ENCODE measurements at places on chromosomes 6 and 20. TPM values are rescaled to one million over a fixed set of nuclear protein-coding genes. Genes with fewer than 3 reads are reported as not detected.
A peak's percentile ranks its signal among the peaks of the same experiment; 100 is the strongest.

CBLN4 gene
- not detected for total RNA-seq

PRRT1 gene
- total RNA-seq = 0.51 TPM

CGA gene
- total RNA-seq = not detected

CUL7 gene
- total RNA-seq = 15.0 TPM

ANKRD60 gene
- total RNA-seq = not detected

CST2 gene
- total RNA-seq = not detected

PDE7B gene
- 0.18 TPM for total RNA-seq

PCNA gene
- total RNA-seq = 411 TPM

DYNLT2 gene
- total RNA-seq = 0.95 TPM

AFG1L gene
- 4.8 TPM for total RNA-seq

STK4 gene
- total RNA-seq = 149 TPM

SPDEF gene
- 0.14 TPM for total RNA-seq

DNA sequence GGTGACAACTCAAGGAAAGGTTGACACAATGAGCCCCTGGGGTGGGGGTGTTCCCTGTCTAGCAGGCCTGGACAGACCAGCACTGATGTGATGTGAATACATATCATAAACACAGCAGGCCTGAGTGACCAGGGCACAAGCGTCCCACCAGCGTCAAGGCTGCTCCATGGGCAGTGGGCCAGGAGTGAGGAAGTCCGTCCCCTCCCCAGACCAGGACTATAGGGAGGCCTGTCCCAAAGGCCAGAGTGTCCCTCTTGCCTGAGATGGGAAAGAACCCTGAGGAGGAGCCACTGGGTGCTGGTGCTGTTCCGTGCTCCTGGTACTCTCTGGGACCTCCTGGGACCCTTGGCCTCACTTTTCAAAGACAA, 44.6 kb downstream of the RRBP1 start:
- no peak for DNase-seq

DNA sequence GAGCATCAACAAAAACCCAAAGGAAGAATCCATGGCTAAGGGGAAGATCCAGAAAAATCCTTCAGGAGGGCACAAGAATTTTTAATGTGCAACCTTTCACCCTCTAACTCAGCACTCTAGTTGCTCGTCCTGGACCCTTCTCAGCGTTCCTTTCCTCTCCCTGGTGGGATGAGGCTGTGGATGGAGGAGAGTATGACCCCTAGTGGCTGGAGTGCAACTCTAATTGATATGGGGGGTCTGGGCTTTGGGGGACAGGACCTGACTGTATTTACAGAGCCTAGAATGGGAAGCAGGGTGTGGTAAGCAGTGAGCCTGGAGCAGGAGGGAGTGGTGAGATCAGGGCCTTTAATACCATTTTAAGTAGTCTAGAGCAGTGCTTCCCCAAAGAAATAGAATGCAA, 83.9 kb upstream of the CEP85L start:
- DNase-seq = no peak

DNA sequence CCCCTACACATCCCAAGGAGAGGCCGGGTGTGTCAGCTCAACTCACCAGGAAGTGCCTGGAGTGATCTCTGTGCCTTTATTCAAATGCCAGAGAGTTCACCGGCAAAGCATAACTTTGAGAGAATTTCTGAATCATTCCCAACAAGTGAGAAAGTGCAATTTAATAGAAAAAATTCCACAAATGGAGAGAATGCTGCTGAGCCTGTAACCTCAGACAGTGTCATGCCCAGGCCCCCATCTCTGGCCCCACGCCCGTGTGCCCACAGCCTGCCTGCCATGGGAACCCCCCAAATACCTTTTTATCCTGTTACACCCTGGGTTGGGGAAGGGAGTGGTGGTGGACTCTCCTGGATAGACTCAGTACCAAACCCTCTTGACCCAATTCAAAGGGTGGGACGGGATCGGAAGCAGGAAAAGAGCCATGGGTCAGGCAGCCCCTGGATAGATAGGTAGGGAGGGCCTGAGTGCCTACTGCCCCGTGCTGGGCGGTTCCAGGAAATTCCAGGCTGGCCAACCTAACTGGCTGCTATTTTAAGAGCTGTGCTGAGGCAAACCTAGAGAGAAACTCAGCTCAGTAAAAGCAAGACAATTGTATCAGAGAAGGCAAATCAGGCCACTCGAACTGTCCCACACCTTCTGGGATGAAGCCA, 179.0 kb upstream of the FOXA2 start:
- DNase-seq = no peak

- no peak for DNase-seq
Measured at GRCh38 chr6:42369568-42369967, 82.2 kb downstream of the TRERF1 start.

GRCh38 chr6:87350516-87350915, 5.9 kb downstream of the C6orf163 start:
- DNase-seq = no peak

- DNase-seq = no peak
Measured at GRCh38 chr6:72035966-72036365, 149.6 kb downstream of the RIMS1 start.

DNA sequence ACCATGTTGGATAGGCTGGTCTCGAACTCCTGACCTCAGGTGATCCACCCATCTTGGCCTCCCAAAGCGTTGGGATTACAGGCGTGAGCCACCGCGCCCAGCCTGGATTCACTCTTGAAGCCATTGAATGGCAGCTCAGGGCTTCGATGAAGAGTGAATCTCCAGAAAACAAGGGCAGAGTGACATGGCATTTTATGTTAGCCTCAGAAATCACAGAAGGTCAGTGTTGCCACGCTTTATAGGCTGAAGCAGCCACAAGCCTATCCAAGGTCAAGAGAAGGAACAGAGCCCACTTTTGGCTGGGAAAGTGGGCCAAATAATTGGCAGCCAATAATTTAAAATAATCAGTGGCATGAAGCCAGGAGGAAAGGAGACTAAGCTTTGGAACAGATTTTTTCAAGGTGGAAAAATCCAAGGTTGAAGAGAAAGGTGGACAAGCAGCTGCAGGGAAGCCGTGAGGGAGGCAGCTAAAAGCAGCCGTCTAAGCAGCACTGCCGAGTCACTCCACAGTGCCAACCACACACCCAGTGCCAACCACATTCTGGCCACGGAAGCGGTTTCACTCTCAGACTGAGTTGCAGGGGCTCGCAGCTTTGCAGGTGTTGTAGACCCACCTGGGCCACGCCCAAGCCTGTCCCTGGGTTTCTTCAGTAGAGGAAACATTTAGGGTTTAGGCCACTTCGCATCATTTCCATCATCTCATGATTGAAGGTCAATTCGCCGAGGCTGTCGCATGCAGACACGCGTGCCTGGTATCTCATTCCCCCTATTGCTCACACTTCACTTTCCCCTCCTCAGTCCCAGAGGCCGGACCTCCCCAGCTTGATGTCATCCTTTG, 17.4 kb upstream of the AVP start:
- DNase-seq = peak; percentile 27

GRCh38 chr6:62980724-62981123, 230.5 kb upstream of the FKBP1C start:
- DNase-seq = no peak

DNA sequence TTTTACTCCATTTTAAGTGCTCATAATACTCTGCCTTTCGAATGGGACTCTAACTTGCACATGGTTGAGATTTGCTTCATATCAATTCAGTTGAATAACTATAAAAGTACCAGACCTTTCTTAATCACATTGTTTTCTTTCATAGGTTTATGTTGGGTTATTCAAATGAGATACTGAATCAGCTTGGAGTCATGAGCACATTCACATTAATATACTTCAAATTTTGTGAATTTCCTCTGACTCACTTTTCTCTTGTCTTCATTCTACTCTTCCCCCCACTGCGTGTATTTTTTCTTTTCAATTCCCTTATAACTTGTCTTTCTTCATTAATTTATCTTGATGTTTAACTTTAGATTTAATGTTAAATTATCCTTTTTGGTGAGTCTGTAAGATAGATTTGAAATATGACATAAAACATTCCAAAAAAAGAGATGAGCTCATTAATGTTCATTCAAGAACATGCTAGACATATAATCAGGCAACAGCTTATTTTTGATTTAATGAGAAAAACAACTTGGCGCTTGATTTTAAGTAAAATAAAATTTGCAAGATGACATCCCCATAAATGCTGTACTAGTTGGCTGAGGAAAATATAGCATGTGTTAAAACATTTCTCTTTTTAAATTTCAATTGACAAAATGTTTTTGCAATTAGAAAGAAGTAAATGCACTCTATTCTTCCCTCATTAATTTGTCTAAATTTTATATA, 736.0 kb downstream of the CD109 start:
- DNase-seq = no peak

- no peak for DNase-seq
Measured at GRCh38 chr6:22279427-22279826, 17.4 kb downstream of the PRL start.

DNA sequence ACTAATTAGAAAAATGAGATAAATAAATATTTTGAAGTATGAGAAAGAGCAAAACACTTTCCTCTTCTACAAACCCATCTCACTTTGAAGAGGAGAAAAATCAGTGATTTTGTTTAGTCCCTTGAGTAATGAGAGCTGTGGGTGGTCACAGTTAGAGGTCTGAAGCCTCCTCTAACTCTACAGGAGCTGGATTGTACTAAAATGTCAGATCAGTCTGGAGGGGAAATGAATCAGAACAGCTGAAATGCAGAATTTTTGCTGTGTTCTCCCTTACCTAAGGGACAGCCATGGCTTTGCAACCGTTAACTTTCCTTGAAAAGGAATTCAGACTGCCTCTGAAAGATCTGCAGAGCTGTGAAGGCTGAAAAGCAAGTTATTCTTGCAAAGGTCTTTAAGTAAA, 11.4 kb upstream of the RFPL4B start:
- DNase-seq = no peak

GRCh38 chr6:66127061-66127460, 420.0 kb upstream of the EYS start:
- no peak for DNase-seq

DNA sequence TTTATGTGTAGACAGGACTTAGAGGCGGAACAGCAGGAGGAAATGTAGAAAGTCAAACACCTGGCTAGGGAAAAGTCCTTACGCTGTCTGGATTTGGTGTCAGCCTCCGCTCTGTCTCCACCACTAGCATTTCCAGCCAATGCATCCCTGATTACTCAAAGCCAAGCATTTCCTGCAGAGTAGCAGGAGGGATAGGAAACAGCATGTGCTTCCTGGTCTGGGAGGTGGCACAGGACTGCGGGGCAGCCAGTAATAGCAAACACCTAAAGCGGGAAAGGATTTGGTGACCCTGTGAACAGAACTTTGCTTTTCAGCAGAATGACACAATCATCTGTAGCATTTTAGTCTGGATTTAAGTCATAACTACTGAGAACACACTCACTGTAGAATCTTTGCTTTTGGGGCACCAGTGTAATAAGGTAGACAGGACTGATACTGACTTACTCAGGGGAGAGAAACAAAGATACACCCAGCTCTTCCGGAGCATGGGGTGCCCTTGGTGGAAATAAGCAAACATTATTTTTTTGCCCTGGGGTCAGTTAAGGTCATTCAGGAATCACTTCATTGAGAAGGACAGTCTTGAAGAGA, 133.3 kb upstream of the AHI1 start:
- DNase-seq = no peak

DNA sequence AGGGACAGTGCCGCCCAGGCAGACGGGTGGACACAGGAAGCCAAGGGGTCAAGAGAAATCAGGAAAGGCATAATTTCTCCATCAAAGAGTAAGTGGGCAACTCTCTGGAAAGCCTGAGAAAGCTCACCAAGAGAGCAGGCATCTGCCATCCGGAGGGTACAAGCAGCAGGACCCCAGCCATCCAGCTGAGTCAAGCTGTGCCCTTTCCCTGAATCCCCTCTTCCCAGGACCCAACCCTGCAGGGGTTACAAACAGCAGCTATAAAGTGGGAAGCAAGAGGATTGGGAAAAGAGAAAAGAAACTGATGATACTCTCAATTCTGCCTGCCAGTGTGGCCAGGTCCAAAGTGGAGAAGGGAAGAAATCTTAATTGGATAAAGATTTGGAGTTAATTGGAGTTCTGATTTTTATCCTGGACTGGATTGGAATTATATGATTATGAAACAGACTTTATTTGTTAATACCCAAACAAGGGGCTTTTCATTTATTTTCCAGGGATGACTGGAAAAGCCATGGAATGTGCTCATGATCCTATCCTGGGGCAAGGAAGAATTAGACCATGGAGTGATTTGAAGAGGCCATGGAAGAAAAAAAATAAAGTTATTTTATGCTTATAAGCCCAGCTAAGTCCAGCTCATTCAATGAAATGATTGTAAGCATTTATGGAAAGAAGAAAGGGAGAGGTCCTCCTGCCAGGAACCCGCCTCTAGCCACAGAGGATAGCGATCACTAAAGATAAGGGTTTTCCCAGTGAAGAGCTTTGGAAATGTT, 34.9 kb downstream of the NHLRC1 start:
- no peak for DNase-seq

DNA sequence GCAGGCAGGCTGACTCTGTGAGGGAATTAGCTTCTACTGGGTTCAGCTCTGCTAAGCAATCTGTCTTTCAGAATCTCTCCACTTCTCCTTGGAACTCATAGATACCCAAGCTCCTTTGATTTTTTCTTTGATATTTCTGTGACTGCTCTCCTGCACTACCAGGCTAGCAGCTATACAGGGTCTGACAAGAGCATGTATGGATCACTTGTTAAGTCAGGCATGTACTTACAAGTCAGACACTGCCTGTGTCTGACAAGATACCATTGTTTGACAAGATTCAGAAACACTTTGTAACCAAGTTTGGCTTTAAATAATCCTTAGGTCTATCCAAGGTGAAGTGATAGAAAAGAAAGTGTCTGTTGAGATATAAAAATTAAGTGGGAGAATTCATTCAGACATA, 79.5 kb downstream of the SESN1 start:
- DNase-seq = no peak

DNA sequence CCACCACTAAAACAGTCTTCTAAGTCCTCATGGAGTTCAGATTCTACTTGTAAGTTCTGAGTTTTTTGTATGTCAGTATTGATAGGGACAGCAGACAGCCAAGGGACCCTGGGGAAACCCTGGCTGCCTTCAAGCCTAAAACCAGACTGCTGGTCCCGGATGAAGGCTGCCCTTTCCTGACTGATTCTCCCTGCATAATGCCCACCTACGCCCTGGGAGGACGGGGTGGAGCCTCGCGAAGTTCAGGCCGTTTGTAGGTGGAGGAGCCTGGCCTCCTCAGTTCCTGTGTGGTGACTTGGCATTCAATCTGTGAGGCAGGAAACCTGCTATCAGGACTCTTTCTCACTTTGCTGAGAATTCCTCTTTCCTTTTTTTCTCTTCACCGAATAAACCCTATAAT, 120.3 kb upstream of the LGSN start:
- DNase-seq = no peak

GRCh38 chr6:48757661-48758060, 646.7 kb upstream of the PTCHD4 start:
- no peak for DNase-seq
